ENCODE measurements at places on chromosomes 3 and 15.

DNA sequence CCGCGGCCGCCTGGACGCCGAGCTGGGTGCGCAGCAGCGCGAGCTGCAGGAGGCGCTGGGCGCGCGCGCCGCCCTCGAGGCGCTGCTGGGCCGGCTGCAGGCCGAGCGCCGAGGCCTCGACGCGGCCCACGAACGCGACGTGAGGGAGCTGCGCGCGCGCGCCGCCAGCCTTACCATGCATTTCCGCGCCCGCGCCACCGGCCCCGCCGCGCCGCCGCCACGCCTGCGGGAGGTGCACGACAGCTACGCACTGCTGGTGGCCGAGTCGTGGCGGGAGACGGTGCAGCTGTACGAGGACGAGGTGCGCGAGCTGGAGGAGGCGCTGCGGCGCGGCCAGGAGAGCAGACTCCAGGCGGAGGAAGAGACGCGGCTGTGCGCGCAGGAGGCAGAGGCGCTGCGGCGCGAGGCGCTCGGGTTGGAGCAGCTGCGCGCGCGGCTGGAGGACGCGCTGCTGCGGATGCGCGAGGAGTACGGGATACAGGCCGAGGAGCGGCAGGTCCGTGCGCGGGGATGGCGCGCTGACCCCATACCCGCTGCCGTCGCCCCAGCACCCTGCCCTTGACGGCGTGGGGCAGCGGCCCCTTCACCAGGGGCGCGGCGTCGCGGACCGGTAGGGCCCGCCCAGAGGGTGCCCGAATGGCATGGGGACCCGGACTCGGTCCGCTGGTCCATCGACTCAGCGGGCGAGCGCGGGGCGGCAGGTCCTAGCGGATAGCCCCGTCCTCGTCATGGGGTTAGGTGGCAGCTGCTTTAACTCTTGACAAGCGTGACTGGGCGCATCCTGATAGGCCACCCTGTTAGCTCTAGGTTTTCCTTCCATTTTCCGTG is 848 bp downstream of the SYNM start:
- peak; percentile 34 for DNase-seq

DNA sequence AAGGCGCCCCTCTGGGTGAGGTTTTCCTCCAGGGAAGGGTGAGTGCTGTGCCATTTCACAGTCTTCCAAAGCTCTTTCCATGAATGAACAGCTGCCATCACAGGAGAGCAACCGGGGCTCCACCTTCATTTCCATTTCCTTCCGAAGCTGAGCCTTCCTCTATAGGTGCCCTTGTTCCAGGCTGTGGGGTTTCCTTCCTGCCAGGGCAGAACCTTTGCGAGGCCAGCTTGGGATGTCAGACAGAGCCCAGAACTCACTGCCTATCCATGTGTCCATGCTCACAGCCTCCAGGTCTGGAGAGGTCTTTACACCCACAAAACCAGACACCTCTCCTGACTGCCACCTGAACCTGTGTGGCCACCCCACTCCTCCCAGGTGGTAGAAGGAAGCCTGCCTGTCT is 49.2 kb downstream of the SLCO2A1 start:
- DNase-seq, result no peak

DNA sequence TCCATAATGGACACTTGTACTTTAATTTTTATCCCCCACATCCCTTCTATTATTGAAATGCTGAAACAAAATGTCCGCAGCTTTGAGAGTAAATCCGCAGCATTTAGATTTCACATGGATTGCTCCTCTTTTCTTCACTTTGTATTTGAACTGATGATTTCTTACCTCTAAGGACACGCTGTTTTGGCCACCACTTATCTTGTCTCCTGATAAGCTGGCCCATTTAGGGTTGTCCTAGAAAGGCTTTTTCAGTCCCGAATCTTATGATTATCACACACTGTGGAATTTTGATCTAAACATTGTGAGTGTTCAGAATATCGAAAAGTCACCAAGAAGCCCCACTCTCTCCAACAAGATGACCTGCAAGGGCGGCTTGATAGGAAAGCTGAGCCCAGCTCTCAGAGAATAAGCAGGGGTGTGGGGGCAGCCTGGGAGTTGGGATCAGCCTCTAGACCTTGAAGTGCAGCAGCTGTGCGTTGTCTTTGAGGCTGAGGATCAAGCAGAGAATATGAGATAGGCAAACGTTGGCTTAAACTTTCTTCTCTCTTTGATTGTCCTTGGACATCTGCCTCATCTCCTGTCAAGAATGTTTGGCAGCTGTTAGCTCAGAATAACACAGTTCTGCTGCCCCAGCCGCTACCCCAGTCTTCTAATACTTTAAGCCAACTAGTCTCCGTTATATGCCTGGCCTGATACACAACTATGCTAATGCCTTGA is 399.7 kb upstream of the NR2F2 start:
- DNase-seq, result no peak

DNA sequence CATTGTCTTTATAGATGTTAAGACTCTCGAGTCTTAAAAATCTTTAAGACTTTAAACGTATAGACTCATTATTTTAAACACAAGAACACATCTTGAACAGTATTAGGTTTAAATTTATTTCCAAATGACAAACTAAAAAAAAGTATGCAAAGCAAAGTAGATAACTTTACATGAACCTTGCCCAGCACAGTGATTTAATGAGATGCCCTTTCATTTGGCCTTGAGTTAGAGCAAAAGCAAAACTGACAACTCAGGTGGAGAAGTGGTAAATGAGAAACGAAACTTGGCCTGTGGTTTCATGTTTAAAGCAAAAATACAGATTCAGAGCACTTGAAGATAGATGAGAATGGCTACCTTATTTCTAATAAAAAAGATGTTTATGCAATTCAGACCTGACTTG is 8.6 kb downstream of the GPR15 start:
- peak; percentile 53 for DNase-seq

DNA sequence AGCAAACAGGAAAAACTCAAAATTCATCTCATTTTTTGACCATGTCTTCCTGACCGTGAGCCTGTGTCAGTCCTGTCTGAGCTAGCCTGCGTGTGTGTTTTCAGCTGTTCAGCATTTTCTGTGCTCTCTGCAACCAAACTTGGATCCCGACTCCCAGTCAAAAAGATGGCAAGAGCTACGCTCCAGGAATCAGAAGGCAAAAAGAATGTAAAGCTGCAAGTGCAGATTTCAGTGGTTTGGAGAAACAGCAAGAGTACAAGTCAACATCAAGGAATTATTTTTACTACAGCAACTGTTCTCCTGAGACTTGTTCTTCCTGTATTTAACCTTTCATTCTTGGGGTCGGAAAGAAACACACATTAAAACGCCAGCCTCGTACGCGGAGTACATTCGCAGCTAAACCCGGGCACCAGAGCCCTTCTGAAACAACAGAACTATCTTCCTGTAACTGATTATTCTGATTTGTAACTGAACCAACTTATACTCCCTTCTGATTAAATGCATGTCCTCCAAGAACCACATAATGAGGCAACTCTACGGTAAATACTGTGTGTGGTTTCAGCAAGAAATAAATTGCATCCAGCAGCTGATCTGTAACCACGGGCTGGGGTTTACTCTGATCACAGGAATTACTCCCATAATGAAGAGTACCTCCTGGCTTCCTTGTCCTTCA is 107.4 kb downstream of the LRIG1 start:
- DNase-seq, result no peak

DNA sequence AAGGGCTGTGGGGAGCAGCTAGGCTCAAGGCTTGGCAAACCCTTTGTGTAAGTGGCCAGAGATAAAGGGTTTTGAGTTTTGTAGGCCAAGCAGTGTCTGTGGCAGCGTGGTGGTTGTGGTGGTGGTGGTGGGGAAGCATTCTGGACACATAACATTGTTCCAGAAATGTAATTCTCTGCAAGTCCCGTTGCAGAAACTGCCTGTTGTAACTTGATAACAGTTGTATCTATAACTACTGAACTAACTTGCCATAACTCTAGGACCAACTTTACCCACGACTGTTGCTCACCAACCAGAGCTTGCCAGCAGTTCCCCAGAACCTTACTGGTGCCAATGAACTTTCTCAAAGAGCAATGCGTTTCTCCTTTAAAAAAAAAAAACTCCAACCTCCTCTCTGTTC is 18.1 kb upstream of the TMEM40 start:
- no peak for DNase-seq

DNA sequence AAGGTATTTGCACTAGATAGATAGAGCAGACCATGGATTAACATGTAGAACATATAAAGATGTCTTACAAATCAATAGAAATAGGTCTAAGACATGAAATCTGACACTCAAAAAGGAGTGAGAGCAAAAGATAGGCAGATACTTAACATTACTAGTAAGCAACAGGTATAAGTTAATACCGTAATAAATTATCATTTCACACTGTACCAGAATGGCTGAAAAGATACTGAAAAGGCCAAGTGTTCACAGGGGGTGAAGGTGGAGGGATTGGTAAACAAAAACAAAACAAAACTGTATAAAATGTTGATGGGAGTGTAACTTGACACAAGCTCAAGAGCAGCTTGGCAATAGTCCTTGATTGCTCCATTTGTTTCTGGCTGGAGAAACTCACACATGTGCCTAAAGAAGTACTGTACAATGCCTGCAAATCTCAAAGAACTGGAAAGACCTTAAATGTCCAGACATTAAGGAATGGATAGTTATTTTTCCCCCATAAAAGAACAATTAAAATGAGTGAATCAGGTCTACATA is 3.5 kb downstream of the NSMCE3 start:
- DNase-seq, result no peak

GRCh38 chr3:57221883-57222282 is 5.6 kb upstream of the APPL1 start:
- no peak for DNase-seq

GRCh38 chr3:10474847-10475246 is 30.5 kb downstream of the ATP2B2 start:
- no peak for DNase-seq

- DNase-seq, result no peak
Observed at GRCh38 chr3:26807272-26807671, 184.7 kb downstream of the LRRC3B start.

- no peak for DNase-seq
Observed at GRCh38 chr15:25179673-25180511, 225.1 kb downstream of the SNRPN start.

DNA sequence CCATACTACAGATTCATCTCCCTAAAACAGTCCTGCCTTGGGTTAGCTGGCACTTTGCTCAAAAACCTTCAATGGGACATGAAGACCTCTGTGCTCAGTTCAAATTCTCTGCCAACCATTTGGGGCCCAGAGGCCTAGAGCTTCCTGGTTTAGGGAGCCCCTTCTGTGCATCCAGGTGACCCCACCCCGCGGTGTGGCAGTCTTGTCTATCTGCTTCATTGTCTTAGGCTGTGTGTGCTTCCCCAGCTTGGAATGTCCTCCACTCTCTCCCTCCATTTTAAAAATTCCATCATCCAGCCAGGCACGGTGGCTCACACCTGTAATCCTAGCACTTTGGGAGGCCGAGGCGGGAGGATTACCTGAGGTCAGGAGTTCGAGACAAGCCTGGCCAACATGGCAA is 99.0 kb upstream of the NEO1 start:
- DNase-seq, result no peak

DNA sequence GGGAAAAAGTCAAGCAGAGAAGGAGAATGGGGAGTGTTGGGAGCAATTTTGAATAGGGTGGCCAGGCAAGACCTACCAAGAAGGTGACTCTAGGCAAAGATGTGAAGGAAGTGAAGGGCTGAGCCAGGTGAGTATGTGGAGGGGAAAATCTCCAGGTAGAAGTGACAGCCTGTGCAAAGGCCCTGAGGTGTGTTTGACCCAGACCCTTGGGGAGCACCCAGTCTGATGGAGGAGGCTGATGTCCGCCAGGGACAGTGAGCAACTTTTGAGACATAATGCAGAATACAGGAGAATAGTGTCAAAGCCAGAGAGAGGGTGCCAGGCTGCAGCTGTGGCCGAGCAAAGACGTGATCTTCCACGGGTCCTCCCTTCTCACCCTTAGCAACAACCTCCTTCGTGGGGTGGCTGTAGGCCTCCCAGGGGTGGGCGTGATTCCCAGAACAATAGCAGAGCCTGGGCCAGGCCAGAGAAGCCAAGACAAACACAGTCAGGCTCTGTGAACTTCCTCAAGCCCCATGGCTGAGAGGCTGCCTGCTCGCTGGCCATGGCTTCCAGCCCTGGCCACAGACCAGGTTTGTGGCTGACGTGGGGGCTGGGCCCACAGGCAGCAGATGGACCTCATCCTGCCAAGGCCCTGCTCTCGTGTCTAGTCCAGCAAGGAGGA is 58.1 kb downstream of the SLC6A6 start:
- no peak for DNase-seq

DNA sequence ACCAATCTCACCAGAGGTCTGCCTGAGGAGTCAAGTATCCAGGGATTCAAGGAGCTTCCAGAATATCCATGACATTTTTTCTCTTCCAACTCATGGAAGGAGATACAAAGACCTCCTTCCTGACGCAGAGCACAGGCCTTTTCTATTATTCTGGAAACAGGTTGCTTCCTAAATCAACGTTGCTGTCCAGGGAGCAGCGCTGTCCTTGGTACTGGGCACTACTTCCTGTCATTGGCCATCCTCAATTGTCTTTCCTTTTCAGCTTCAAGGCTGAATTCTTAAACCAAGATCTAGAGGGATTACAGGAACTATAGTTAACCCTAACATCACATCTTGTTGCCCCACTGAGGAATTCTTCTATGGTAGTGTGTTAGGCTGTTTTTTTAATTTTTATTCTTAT is 50.4 kb upstream of the TBC1D21 start:
- DNase-seq, result no peak

DNA sequence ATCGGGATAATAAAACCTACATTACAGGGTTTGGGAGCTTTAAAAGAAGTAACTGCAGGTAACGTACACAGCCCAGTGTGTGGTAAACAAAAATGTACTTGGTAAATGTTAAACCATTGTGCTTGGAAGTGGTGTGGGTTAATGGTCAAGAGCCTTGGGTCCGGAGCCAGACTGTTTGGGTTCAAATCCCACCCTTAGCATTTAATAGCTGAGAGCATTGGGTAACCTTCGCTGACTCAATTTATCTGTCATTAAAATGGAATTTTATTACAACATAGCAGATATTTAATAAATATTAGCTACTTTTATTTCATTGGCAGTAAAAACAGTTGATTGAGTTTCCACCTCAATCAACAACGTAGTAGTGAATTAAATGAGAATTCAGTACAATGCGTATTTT is 1.5 kb downstream of the FSTL1 start:
- no peak for DNase-seq

- DNase-seq, result no peak
Observed at GRCh38 chr3:54951405-54951804, 23.5 kb upstream of the LRTM1 start.

DNA sequence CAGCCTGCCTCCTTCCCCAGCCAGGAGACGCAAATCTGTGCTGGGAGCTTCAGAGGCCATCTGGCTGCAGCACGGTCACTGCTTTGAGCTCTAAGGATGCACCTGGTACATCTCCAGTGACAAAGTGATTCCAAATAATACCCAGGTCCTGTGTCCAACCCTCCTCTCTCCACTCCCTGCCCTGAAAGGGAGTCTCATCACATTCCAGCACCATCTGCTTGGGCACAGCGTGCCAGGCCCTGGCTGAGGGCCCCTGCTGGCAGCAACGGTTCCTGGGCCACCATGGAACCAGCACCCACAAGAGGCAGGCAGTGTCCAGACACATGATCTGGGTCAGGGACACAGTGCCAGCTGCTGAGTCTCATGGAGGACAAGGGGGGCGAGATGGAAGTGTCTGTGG is 81.3 kb downstream of the MTHFS start:
- DNase-seq, result no peak

All from CD4-positive, alpha-beta T cell treated with Interleukin-21 for 1 hour (primary cell).